Body of pancreas (tissue), 4 donors: ENCODE measurements at places on chromosomes 6 and 20. TPM values are rescaled to one million over a fixed set of nuclear protein-coding genes. Genes with fewer than 3 reads are reported as not detected.

Gene ZNF165
- 4.3 TPM for total RNA-seq

Gene CRYBG1
- total RNA-seq: 10.1 TPM

Gene EPHA7
- 0.33 TPM for total RNA-seq

Gene C20orf202
- total RNA-seq: not detected

Gene IL17F
- not detected for total RNA-seq

Gene THEMIS
- total RNA-seq: 0.52 TPM

Gene RANBP9
- 14.3 TPM for total RNA-seq

Gene HRH3
- not detected for total RNA-seq

Gene GHRH
- total RNA-seq: not detected

Gene TMEM217
- not detected for total RNA-seq

DNA sequence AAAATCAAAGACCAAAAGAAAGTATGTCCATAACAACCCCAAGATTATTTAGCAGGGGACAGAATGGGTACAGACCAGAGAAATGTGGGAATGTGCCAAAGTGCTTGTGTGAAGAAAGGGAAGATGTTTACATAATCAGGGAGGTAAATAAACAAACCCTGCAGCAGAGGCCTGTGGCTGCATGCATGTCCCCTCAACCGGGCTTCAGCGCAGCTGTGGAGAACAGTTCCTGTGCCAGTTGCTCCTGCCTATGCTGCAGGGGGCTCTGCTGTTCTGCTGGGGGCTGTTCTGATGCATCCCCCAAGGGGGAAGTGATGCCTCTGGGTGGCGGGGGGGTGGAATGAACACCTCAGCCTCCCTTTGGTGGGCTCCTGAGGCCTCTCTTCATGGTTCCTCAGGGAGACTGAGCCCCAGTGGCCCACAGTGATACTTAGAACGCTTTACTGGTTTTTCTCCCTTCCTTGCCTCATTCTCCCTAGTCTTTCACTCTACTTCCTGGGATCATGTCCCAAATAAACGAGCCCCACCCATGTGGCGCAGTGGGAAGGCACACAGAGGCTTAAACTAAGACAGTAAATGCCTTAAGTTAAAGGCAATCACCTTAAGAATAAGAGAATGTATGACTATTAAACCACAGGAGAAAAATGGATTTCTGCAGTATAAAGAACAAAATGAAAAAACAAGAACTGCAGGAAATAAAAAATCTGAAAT is 23.0 kb downstream of the RAB23 start:
- DNase-seq: no peak

GRCh38 chr6:39952167-39952566 is 17.9 kb upstream of the MOCS1 start:
- DNase-seq: no peak

- DNase-seq: no peak
These were observed 47.3 kb downstream of the EPB41L2 start for GRCh38 chr6:131015630-131016263.

- DNase-seq: peak; percentile 47
These were observed 95.9 kb downstream of the SSR1 start for GRCh38 chr6:7216941-7217621.

DNA sequence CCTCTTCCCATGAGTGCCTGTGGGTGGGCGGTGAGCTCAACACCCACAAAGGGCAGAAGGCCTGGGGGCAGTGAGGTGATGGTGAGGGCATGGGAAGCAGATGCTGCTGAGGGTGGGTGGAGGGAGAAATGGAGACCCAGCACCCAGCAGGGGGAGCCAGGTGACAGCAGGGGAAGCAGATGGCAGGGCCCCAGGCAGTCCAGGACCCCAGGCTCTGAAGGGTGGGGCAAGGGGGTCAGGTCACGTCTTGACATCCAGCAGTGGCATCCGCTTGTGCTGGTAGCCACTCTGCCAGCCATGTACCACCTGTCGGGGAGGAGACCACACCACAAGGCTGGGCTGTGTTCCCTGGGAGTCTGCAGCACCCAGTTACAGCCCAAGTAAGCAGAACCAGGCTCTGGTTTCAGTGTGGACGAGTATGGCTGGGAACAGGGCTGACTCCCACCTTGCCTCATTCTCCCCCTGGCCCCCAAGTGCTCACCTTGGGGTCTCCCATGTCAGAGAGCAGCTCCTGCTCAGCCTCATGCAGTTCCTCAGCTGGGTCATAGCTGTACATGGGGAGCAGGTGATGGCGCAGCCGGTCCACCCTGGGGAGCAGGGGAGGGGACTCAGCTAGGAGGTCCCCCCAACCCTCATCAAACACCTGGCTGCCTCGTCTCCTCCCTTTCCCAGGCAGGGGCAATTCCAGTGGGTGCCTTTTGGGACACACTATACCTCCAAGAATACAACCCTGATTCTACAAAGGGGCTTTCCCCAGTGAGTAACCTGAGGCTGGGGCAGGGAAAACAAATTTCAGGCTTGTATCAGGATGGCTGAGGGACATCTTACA is 2.0 kb downstream of the SMIM29 start:
- no peak for DNase-seq

- no peak for DNase-seq
These were observed 224.6 kb upstream of the FOXQ1 start for GRCh38 chr6:1087154-1087843.

GRCh38 chr6:110509617-110510241 is 33.3 kb upstream of the SLC22A16 start:
- no peak for DNase-seq

DNA sequence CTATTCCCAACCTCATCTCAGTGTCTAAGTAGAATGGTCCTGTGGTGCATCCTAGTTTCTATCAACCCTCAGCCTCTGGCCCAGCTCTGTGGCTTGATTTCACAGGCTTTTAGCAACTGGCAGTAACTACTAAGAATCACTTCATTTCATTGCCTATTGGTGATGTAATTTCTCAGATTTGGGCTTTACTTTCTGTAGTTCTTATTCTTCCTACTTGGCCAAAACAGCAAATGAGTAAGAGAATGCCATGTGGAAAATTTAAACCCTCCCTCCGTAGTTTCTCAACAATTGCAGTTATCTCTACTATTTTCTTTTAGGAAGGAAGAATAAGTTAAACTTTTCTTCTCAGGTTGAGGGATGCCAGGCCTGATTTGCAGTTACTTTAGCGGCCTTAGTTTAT is 387.3 kb downstream of the CDKAL1 start:
- DNase-seq: no peak

DNA sequence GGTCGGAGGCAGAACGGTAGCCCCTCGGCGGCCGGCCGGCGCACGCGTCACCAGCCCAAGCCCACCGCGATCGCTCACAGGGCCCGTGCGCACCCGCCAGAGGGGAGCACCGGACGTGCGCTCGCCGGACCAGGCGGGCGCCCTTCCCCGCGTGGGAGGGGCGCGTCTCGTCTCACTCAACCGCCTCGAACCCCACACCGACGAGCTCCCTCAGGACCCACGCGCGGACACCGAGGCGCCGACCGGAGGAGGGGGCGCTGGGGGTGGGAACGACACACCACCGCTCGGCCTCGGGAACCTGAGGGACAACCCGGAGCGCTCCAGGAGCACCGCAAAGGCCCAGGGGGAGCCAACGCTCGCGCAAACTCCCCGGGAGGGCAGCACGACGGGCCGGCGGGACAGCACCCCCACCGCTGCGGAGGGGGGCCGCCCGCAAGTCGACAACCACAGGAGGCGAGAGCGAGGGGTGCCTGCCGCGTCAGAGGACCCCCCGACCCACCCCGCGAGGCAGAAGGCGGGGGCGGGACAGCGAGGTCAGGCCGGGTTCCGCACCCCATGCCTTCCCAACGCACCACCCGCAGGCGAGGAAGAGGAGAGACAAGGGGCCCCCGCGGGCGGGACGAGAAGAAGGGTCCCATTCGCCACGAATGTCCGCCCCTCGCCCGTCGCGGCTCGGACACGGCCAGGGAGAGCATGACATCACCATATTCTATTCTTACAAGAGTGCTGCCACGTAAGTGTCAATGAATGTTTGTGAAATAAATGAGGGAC is 512.7 kb upstream of the ZNF337 start:
- DNase-seq: no peak

- no peak for DNase-seq
These were observed 4.6 kb downstream of the ADIG start for GRCh38 chr20:38585404-38586180.

GRCh38 chr6:10431423-10432164 is 16.7 kb upstream of the TFAP2A start:
- no peak for DNase-seq

- DNase-seq: no peak
These were observed 5.4 kb downstream of the TRIM26 start for GRCh38 chr6:30207619-30208295.

DNA sequence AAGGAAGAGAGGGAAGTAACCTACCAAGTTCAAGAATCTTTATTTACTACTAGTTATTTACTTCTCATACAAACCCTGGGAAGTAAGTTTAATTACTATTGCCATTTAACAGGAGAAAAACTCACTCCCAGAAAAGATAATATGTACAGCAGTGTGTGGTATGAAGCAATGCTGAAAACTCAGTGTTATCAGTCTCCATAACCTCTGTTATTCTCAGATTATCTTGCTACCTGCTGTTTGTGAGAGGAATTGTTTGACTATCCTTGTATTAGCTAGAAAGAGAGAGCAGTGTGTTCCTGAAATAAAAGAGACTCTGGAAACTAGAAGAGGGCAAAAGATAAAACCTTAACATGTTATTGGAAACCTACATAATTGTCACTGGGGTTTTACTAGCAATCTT is 38.2 kb downstream of the ADGRB3 start:
- no peak for DNase-seq

DNA sequence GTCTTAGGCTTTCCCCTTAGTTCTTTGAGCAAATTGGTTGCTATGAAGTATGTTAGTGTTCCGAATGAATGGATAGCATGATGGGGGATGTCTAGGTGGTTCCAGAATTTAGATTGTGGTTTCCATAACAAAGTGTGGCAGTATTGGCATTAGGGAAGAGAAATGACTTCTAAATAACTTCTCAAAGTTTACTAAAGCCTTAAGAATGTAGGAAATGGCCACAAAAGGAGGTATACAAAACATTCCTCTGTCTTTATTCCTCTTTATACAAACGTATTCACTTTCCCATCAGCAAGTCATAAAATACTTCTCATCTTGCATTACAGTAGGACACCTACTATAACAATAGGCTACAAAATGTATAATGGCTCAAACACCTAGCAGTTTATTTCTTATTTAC is 279.6 kb downstream of the ESR1 start:
- no peak for DNase-seq

DNA sequence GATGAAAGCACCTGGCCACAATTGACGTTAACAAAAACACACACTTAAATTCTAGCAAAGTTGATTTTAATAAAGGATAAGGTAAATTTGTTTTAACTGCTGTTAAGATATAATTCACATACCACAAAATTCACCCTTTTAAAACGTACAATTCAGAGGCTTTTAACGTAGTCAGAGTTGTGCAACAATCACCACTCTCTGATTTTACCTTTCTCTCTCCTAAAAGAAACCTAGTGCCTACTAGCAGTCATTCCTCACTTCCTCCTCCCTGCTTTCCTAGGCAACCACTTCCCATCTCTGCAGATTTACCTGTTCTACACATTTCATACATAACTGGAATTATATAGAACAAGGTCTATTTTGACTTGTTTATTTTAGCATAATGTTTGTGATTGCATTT is 58.9 kb downstream of the PTPRK start:
- DNase-seq: no peak

- DNase-seq: no peak
These were observed 4.4 kb downstream of the HLA-F start for GRCh38 chr6:29727637-29728036.

DNA sequence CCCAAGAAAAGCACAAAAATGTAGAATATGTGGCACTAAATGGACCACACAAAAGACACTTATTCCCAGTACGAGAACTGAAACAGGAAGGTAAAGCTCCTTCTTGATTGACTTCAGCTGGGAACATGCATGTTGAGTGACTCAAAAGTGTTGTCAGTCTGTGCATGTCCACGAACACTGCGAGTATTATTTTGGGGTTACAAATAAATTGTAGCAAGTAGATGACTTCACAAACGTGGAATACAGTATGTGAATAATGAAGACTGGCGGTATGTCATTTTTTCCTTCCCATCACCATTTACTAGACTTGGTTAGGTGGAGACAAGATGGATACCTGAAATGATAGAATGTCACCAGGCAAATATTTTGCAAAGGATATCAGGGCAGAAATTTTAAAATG is 45.4 kb downstream of the L3MBTL3 start:
- DNase-seq: no peak

GRCh38 chr6:148177589-148178233 is 164.9 kb upstream of the SASH1 start:
- DNase-seq: peak; percentile 76

DNA sequence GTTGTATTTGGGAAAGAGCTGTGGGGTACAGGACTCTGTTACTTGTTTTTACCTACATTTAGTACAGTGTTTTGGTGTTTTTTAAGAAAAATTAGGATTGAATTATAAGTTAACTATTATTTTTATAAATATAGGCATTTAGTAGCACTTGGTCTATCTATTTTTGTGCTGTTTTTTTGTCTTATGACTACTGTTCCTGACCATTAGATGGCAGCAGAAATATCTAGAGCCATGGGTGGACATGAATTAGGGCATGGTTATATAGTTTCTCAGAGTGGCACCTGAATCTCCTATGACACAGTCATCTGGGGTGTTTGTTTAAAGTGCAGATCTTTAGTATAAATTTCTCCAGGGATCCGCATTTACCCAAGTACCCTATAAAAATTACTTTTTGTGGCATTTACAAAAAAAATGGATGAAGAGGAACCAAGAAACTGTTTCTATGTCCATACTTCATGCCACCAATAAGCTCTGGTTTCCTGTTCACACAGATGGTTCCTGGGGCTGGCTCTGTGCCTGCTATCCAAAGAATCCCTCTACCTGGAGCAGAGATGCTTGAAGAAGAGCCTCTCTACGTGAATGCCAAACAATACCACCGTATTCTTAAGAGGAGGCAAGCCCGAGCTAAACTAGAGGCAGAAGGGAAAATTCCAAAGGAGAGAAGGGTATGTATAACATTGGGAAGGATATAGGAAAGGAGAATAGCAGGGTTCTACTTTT is 19.8 kb downstream of the NFYA start:
- DNase-seq: no peak

DNA sequence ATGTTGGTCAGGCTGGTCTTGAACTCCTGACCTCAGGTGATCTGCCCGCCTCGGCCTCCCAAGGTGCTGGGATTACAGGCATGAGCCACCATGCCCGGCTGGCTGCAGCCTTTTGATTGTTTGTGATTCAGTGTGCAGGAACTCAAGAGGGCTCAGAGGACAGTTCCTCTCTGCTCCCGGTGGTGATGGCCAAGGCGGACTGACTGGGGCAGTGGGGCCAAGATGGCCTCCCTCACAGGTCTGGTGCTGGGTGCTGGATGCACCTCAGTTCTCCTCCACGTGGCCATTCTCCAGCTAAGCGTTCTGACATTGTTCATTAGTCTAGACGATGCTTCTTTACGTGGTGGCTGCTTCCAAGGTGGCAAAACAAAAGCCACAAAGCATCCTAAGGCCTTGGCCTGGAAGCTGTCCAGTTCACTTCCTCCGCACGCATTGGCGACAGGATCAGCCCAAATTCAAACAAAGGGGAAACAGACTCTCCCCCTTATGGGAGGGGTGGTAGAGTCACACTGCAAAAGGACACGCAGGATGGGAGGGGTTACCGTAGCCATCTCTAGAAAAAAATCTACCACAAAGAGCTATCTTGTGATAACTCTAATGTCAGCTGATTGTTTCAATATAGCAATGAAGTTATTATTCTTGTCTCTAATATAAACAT is 146.9 kb downstream of the FOXC1 start:
- DNase-seq: no peak

GRCh38 chr20:10555865-10556308 is 117.9 kb downstream of the JAG1 start:
- DNase-seq: no peak

GRCh38 chr20:2149507-2149906 is 47.9 kb downstream of the STK35 start:
- DNase-seq: no peak

GRCh38 chr20:31560746-31561598 is 44.1 kb upstream of the ID1 start:
- no peak for DNase-seq
